ENCODE measurements at places on chromosomes 2 and 18. TPM values are rescaled to one million over a fixed set of nuclear protein-coding genes. Genes with fewer than 3 reads are reported as not detected.

TMEM247 gene
- total RNA-seq, result not detected

GRCh38 chr18:48929941-48930713 lies 20.6 kb downstream of the SMAD7 start:
- no peak for DNase-seq

ERBB4 gene
- 10.2 TPM for total RNA-seq

RUFY4 gene
- not detected for total RNA-seq

DNA sequence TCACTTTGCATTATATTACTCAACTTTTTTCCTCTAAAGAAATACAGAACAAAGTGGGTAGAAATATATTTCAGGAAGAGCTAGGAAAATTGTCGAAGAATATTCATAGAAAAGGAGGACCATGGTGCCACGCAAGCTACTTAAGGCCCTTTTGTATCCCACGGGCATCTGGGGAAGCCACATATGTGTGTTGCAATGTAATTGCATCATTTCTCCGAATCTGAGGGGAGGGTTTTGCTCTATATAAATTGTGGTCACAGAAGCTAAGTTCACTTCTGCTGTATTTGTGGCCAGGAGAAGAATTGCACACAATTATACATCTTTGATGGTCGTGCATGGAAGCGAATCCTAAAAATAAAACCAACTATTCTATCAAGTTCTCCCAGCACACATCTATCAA lies 360.3 kb downstream of the IRS1 start:
- DNase-seq, result no peak

- DNase-seq, result no peak
Observed at GRCh38 chr18:35477497-35477896, 20.3 kb downstream of the INO80C start.

DNA sequence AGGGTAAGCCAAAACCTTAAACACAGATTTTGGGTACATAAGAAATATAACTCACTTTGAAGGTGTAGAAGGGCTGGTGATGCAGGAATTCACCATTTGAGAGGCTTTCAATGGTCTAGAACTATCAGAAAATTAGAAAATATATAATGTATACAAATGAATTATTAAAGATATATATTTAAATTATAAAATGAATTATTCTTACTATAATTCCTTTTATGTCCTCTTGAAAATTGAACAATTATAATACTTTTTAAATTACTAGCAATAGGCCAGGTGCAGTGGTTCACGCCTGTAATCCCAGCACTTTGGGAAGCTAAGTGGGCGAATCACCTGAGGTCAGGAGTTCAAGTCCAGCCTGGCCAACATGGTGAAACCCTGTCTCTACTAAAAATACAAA lies 60.7 kb downstream of the VIL1 start:
- no peak for DNase-seq

AQP12A gene
- not detected for total RNA-seq

- DNase-seq, result no peak
Observed at GRCh38 chr2:145807554-145807953, 1287.6 kb upstream of the ZEB2 start.

GPD2 gene
- total RNA-seq, result 54.4 TPM

GRCh38 chr18:23526501-23527063 lies 23.3 kb downstream of the RMC1 start:
- no peak for DNase-seq

- no peak for DNase-seq
Observed at GRCh38 chr18:50850307-50851065, 28.4 kb upstream of the ME2 start.

PASK gene
- total RNA-seq, result 71.3 TPM

DNA sequence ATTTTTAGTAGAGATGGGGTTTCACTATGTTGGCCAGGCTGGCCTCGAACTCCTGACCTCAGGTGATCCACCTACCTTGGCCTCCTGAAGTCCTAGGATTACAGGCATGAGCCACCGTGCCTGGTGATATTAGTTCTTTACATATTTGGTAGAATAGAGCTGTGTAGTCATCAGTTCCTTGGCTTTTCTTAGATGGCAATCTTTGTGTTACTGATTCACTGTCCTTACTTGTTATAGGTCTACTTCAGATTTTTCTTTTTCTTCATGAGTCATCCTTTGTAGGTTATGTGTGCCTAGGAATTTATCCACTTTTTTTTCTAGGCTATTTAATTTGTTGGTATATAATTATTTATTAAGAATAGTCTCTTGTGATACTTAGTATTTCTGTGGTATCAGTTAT lies 30.3 kb upstream of the ZSWIM2 start:
- DNase-seq, result no peak

GRCh38 chr2:187527262-187527661 lies 27.0 kb downstream of the TFPI start:
- DNase-seq, result no peak

DNA sequence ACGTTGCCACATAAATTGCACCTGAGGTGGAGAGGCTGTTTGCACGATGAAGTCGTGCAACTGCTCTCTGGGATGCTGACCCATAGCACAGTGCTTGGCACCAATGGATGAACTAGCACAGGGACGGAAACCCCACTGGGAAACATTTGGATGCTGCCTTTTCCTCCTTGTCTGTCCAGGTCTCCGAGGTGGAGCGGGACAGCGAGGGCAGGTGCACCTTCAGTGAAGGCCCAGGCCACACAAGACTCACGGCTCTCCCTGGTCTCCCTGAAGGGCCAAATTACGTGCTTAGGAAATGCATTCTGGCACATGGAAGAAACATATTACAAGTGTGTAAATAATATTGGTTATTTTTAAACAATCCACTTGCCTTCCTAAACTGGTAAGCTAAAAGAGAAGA lies 70.3 kb downstream of the TPO start:
- DNase-seq, result no peak

ADCYAP1 gene
- 0.57 TPM for total RNA-seq

TNS1 gene
- total RNA-seq, result 11.3 TPM

DNA sequence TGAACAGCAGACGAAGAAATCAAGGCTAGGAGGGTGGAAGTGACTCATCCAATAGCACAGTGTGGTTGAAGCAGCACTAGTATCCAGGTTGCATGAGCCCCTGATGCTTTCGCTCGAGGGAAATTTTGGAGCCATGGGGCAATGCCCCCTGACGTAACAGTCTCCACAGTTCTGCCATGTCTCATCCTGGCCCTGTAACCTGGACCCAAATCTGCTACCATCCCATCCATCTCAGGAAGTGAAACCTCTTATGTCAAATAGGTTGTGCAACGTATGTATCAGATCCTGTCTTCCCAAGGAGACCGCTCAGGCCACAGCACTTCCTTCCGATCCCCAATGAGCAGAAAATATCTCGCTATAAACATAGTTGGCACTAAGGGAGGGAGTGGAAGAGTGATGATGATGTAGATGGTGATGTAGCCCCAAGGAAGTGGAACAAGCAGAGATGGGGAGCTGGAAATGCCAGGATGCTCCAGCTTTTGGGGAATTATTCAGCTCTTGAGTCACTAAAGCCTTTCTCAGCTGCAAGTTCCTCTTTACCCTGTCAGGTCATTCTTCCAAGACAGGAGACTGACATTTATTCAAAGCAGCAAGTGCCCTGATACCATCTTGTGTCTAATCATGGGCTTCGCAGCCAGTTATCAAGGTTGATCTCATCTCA lies 3.0 kb upstream of the IL1B start:
- DNase-seq, result no peak

- no peak for DNase-seq
Observed at GRCh38 chr2:207743514-207743913, 26.2 kb downstream of the FZD5 start.

GRCh38 chr2:25726522-25726921 lies 53.1 kb upstream of the DTNB start:
- DNase-seq, result no peak

TPO gene
- total RNA-seq, result not detected

DNA sequence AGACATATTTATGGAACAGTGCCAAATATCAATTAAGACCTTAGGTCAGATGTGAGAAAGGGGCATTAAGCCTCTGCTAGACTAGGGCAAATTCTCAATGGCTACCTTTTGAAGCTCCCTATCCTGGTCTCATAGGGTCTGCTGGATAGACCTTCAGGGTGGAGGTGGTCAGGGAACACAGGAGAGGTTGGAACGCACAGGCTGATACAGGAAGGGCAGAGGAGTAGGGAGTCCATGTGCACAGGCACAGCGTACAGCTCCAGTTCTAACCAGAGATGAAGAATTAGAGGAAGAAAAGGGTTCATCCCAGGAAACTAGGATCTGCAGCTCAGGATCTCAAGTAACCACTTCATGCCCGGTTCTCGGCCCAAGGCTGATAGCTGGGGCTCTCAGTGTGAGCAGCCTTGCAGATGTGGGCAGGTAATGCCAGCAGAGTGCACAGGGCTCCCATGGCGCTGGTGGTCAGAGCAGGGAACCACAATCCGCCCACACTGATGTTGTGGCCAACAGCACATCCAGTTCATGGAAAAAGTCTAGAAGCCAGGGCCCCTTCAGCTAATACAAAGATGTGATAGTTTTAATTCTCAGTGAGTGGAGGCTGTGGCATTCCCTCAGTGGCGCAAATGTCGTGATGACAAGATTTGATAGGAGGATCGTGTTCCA lies 3.4 kb upstream of the EVA1A start:
- DNase-seq, result no peak

CFC1 gene
- total RNA-seq, result not detected
